ENCODE measurements at places on chromosomes 4 and X.

DNA sequence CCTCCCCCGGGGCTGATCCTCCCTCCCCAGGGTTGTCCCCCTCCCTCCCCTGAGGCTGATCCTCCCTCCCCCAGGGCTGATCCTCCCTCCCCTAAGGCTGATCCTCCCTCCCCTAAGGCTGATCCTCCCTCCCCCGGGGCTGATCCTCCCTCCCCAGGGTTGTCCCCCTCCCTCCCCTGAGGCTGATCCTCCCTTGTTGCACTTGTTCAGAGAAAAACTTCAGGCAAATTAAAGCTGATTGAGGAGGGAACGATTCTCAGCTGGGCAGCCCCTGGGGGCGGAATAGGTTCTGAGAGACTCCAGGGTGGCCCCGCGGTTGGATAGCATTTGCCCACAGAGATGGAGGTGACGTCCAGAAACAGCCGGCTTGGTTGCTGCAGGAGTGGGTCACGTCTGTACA, 110.7 kb upstream of the ADRA2C start:
- no peak for DNase-seq

DNA sequence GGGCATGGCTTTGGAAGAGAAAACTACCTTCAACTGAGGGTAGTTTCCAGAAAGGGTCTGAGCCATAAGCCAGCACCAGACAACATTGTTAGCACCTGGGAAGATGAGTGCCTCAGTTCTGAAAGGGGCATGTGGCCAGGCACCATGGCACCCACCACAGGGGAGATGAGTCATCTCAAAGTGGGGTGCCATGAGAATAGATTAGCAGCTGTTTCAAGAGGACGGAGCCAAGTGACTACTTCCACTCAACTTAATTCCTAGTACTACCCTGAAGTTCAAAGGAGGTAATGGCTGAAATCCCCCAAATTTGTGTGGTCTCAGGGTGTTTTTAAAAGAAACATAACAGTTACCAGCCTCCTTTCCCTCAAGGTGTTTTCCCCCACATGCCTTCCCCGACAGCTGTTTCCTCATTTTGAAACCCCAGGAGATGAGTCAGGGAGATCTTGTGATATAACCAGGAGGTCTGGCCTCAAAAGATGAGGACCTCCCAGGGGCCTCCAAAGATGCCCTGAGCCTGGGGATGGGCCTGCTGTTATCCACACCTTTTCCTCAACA, 27.8 kb upstream of the FTHL17 start:
- DNase-seq, result no peak

DNA sequence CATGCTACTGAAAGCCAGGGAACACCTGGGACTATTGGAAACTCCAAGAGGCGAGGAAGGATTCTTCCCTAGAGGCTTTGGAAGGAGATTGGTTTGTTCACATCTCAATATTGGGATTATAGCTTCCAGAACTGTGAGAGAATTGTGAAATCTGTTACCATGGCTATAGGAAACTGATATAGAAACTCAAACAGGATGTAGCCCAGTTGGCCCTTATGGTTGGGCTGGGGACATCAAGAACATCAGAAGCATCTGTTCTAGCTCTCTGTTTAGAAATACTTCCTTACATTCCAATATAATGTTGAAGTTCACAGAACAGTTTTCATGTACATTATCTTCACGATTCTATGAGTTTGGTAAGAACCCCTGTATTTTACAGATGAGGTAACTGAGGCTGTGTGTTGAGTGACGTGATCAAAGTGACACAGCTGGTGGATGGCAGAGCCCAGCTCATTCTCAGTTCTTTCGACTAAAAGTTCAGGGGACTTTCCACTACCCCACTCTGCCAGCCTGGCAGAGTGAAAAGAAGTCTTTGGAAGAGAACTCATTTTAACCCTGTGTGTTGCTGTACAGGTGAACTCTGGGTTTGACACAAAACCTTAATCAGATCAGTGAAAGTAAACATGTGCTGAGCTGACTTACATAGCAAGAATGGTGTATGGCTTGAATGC, 183.0 kb downstream of the GBA3 start:
- no peak for DNase-seq

DNA sequence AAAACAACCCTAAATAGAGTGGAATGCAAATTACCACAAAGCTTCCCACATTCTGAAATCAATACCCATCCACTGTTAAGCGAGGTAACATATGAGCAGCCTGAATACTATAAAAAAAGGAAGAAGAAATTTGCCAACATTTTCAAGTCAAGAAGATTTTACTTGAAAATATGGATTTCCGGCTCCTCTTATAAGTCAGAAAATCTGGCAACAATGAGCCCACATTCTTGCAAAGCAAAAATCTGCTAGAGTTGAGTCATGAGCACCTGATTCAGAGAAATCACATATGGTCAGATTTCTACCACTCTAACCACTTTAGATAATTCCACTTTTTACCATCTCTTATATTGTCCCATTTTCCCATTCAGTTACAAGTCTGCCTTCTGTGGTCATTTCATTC, 395.7 kb downstream of the DTHD1 start:
- DNase-seq, result no peak

- no peak for DNase-seq
These were observed 270.5 kb upstream of the PPARGC1A start for GRCh38 chr4:24160358-24160757.

- no peak for DNase-seq
These were observed 303.3 kb upstream of the FGF16 start for GRCh38 chrX:77143907-77144306.

DNA sequence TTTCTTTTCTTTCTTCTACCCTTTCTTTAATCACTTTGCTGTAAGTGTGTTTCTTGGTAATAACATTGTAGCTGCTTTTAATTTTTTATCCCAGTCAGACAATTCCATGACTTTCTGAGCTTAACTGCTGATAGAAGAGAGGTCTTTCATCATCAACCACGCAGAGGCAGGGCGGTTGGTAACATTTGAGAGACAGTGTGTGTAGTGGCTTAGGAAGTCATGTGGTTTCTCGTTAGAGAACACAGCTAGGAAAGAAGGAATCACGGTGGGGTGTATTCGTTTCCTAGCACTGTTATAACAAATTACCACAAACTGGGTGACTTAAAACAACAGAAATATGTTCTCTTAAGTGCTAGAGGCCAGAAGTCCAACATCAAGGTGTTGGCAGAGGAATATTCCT, 11.5 kb downstream of the PRPS2 start:
- no peak for DNase-seq

DNA sequence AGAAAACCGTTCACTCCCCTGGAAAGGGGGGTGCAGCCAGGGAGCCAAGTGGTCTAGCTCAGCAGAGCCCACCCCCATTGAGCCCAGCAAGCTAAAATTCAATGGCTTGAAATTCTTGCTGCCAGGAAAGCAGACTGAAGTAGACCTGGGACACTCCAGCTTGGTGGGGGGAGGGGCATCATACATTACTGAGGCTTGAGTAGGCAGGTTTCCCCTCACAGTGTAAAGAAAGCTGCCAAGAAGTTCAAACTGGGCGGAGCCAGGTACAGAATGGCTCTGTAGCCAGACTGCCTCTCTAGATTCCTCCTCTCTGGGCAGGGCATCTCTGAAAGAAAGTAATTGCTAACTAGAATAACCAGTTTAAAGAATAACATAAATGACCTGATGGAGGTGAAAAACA, 372.3 kb upstream of the F9 start:
- no peak for DNase-seq

DNA sequence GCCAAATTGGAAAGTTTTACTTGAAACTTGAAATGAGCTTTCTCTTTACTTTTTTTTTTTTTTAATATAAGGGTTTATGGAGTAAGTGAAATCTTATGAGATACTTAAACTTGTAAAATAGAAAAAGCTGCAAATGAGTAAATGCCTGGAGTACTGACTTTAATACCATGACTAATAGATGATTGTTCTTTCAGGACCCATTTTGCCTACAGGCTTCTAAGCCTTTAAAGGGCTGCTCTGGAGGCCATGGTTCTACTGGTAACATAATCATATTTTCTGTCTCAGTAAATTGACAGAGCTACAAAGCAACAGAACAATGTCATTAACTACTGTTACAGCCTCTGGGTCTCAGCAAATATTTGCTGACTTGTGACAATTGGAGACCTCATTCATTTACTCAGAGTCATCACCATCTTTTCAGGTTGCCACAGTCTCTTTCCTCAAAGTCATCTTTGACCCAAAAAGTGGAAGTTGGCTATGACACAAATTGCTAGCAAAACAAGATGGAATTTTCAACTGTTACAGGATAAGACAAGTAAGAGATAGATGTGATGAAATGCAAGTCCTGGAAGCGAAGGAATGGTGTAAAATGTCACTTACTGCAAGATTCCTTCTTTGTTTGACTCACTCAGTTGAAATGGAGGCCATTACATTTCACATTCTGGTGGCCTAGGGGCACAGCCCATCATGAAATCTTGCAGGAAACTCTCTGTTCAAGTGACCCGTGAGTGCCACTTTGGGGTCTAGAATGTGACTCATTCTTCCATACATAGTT, 132.7 kb downstream of the BTC start:
- no peak for DNase-seq

DNA sequence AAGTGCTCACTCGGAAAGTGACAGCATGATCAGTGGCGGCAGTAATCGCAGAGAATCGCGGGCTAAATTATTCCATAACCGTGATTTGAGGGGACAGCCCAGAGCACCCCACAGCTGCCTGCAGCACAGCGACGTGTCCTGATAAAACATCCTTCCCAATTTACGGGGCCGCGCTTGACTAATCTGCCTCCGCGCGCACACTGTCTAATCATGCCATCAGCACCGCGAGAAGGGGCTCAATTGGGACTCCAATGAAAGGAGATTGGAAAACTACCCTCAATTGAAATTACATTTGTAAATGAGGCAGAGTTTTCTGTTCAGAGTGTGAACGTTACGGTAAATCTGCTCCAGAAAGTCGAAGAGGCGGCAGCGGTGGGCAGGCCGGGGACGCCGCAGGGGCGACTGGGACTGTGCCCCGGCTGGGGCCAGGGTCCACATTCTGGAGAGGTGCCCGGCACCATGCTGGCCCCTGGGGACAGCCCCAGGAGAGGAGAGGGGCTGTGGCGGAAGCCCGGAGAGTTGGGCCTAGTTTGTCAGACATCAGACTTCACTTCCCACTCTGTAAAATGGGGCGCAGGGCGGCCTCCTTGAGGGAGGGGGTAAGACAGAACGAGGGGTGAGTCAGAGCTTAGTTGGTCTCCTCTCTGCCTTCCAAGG, 107.7 kb downstream of the FAM53A start:
- no peak for DNase-seq

- no peak for DNase-seq
These were observed 43.3 kb downstream of the NHSL2 start for GRCh38 chrX:71953946-71954345.

- DNase-seq, result no peak
These were observed 18.8 kb downstream of the SRPX2 start for GRCh38 chrX:100662796-100663195.

- no peak for DNase-seq
These were observed 22.2 kb downstream of the PDGFC start for GRCh38 chr4:156949373-156949814.

DNA sequence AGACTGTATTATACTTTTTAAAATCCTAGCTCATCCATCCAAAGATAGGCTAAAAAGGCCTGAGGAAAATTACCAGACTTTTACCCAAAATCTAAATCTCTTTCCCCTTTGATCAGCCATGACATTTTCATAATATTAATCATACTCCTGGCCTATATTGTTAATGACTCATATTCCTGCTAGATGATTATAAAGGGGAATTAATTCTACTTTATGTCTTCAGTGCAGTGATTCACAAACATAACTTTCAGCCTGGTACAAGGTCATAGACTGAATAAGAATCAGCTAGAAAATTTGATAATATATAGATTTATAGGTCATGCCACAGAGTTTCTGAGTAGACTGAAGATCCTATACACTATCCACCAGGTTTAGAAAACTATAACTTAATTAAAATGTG, 1905.4 kb downstream of the C4orf33 start:
- DNase-seq, result no peak

- DNase-seq, result no peak
These were observed 111.6 kb upstream of the PTPN13 start for GRCh38 chr4:86482306-86483172.

- DNase-seq, result no peak
These were observed 10.0 kb upstream of the ADD1 start for GRCh38 chr4:2833671-2834000.

GRCh38 chr4:186191200-186192065, at the start of gene CYP4V2:
Gene CYP4V2 (plus strand): TSS chr4:186191567. CDS start chr4:186191824, 257 bp downstream.
- no peak for DNase-seq

DNA sequence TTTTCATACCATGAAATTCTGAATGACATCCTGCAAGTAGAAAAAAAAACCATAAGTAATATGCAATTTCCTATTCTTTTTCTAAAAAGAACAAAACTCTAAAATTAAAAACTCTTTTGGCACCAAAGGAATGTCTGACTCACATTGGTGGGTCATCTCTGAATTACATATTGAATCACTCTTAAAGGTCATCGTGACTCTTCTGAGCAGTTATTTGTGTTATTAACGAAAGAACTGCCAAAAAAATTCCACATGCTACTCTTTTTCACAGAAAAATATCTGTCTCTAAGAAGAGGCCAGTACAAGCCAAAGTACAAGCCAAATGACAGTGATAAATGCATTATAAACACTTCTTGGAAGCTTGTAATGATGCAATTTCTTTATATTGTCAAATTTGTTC, 282.2 kb downstream of the GUCY2F start:
- no peak for DNase-seq

GRCh38 chr4:86857341-86858052, 8.3 kb upstream of the SLC10A6 start:
- DNase-seq, result no peak

DNA sequence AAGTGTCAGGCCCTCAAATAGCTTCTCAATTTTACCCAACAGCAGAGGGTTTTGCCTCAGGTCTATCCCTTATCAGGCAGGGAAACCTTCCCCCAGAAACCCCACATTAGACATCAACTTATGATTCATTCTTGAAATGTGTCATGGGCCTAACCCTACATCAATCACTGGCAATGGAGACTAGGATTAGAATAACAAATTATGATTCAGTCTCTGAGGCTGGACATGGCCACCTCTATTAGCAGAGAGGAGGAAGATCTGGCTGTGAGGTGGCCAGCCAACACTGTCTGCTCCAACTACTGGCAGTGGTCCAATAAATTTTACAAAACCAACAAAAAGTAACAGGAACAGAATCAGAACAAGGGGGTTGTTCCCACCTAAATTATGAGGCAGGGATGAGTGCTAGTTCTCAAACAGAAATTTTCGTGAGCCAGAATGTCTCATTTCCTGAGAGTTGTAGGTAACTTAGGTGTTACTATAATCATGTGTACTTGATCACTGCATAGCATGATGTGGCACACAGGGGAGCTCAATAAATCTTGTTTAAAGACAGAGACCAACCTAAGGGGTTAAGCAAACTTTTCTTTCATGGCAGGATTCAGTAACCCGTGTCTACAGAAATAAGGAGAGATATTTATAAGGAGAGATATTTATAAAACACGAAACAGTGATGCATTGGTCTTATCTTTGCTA, 126.8 kb downstream of the NFKB1 start:
- no peak for DNase-seq
